ENCODE measurements at places on chromosomes 7 and 10.

GRCh38 chr7:537911-538634 lies 18.4 kb upstream of the PDGFA start:
- DNase-seq = peak; percentile 81

GRCh38 chr10:88853155-88853881 lies 1.7 kb upstream of the ANKRD22 start:
- no peak for DNase-seq

- DNase-seq = no peak
Measured at GRCh38 chr7:141550386-141551093, 670 bp upstream of the AGK start.

DNA sequence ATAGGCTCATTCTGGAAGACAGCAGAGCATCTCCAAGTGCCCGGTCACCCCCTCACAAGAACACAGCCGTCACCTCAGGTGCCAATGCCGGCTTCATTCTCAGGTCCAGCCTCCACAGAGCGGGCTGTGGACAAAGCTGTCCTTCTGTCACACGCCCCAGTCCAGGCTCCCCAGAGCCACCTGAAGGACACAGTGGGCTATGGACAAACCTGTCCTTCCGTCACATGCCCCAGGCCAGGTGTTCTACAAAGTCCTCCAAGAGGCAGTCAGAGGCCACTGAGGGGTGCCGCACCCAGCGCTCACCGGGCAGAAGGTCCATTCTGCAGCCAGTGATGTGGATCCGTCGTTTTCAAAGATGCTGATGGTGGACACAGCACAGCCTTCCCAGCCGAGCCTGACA lies 173.2 kb upstream of the PPP2R2D start:
- no peak for DNase-seq

Measured in T1000 (cell line).